RPMI8226 (cell line): ENCODE measurements at places on chromosomes 3 and 15.

DNA sequence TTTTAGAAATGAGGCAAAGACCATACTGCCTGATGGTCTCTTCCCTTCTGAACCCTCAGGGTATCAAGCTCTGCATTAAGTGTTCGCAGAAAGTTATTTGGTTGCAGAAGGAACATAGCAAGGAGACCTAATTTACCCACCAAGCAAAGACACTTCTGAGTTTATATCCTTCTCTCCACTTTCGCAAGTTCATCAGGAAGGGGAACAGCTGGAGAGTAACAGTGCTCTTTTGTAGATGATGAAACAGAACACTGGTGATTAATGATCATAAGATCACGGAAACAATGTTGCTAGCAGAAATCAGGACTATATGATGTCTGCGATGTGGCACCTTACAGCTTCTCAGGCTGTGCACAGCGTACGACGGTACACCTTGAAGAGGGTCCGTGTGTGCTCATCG is 62.1 kb downstream of the NCEH1 start:
- DNase-seq: no peak

DNA sequence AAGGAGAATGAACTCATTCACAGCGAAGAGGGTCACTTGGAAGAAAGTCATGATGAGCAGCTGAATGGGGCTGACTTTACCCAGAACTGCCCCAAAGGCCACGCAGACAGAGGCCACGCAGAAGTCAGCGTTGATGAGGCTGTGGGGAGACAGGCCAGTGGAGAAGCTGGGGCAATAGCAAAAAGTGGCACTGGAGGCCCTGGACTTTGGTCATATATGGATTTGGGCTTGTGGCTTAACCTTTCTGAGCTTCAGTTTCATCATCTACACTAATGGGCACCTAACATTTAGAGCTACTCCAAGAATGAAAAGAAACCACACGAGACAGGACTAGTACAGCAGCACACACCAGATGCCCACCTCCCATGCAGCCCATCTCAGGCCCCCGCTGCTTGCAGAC is 13.3 kb downstream of the RHCG start:
- no peak for DNase-seq

GRCh38 chr3:72174040-72174439 is 389.1 kb upstream of the PROK2 start:
- DNase-seq: no peak

GRCh38 chr3:49673715-49674496 is at the start of gene APEH:
Gene APEH, plus strand, starts transcription at chr3:49674351. Its CDS starts 51 bp downstream, at chr3:49674402.
- DNase-seq: peak; percentile 100

- DNase-seq: no peak
Measured at GRCh38 chr3:156831006-156831405, 4.9 kb downstream of the LEKR1 start.

DNA sequence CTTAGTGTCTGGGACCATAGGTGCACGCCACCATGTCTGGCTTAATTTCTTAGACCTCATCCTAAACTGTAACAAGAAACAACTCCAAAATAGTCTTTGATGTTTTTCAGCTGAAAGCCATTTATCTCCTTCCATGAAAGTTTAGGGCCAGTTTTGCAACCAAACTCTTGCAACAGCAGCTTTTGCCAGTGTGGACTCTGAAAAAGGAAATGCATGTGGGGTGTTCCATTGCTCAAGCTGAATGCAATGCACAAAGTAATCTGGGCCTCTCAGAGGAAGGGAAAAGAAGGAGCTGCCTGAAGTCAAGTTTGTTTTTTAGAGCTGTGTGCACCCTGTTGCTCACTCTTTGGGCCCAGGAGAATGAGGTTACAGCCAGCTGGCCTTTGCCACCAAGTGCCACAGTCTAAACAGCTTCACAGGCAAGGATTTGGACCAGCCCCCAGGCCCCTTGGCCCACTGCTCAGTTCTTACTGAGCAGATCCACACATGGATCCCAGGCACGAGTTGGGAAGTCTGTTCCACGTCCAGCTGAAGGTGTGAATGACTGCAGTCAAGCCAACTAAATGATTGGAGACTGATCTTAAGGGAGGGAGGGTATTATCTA is 212.3 kb upstream of the LRRFIP2 start:
- DNase-seq: no peak

GRCh38 chr15:76335307-76336253 is 993 bp upstream of the ISL2 start:
- DNase-seq: peak; percentile 43

DNA sequence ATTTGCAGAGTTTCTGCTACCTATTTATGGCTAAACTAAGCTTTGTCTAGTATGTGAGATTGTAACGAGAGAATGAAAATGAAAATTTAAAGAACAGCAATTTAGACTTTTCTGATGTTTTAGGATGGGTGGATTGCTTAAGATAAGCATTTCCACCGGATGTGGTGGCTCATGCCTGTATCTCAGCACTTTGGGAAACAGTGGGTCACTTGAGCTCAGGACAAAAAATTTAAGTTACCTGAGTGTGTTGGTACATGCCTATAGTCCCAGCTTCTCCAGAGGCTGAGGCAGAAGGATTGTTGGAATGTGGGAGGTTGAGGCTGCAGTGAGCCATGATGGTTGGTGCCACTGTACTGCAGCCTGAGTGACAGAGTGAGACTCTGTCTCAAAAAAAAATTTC is 3.3 kb downstream of the PPP4R2 start:
- no peak for DNase-seq

GRCh38 chr15:20272422-20273184 is 269.0 kb downstream of the GOLGA6L6 start:
- no peak for DNase-seq

DNA sequence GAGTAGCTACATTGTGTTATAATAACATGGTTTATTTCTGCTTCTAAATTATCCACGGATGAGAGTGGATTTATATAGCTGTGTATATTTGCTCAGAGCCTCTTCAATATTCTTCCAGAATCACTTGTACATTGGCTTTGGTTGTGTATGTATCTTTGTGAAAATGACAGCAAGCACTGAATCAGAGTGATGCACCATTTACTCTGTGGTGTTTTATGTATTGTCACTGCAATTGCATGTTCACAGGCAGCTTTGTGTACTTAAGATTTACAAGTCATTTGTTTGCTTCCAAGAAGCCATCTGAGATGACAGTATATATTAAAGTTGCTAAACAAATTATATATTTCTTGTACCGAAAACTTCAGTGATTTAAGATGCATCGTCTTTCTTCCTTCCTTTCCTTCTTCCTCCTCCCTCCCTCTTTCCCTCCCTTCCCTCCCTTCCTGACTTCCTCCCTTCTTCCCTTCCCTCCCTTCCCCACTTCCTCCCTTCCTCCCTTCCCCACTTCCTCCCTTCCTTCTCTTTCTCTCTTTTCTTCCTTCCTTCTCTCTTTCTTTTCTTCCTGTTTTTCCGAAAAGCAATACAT is 362.3 kb upstream of the GOLIM4 start:
- DNase-seq: no peak

- no peak for DNase-seq
Measured at GRCh38 chr15:70032509-70032908, 65.2 kb downstream of the TLE3 start.

- DNase-seq: no peak
Measured at GRCh38 chr15:99247062-99247461, 2.3 kb downstream of the TTC23 start.

GRCh38 chr3:133540896-133541674 is 32.4 kb upstream of the CDV3 start:
- peak; percentile 59 for DNase-seq

DNA sequence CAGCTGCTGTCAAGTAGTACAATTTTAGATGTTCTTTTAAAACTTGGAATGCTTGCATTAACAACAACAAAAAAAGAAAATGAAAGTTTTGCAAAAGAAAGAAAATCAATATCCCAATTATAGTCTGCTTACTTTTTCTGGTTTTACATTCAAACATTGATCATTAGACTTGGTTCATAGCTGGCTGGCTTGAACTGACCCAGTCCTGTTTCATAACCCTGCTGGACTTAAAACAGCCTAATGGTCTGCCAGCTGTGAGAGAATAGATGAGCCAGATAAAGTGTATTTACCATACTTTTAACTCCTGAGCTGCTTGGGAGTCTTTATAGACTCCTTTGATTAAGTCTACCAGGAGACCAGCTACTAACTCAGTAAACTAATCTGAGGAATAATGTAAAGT is 59.2 kb downstream of the PIAS1 start:
- no peak for DNase-seq

GRCh38 chr3:29005862-29006261 is 275.0 kb upstream of the RBMS3 start:
- DNase-seq: no peak

DNA sequence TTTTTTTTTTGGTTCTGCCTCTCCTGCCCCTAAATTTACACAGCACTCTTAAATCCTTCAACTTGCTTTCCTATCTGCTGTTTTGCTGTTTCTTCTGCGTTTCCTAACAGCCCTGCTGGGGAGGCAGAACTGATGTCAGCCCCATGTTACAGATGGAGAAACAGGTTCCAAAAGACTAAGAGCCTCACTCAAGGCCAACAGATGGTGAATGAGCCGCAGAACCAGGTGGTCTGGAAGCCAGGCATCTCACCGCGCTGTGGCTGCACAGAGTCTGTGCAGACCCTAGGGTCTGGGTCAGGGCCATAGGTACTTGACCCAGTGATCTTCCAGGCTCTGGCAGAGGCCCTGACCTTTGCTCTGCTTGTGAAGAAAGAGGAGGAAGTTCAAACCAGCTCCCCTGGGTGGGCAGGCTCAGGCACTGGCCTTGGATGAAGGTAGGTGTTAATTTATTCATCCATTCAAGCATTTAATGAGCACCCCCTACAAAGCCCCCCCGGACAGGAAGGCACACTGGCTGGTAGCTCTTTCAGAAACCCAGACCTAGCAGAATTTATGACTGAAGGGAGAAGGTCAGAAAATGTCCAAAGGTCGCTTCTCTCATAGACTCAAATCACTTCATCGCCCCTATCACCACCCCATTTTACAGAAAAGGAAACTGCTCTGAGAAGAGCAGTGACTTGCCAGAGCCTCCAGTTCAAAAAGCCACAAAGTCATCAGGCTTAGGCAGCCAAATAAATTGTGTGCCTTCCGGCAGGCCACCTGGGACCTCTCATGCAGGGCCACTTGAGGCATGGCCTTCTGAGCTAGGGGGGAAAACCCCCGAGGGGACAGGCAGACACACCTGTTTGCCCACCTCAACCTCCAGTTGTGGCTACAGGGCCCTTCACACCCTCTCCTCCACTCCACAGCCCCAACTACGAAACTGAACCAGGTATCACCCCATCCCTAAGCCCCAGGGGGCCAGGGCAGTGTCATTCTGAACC is 2.7 kb downstream of the CHDH start:
- no peak for DNase-seq

GRCh38 chr3:170865209-170866094 is 4.5 kb downstream of the RPL22L1 start:
- DNase-seq: peak; percentile 21

GRCh38 chr15:27490867-27491595 is 520.0 kb downstream of the GABRG3 start:
- DNase-seq: no peak

GRCh38 chr15:37044915-37045648 is 55.3 kb downstream of the MEIS2 start:
- no peak for DNase-seq

DNA sequence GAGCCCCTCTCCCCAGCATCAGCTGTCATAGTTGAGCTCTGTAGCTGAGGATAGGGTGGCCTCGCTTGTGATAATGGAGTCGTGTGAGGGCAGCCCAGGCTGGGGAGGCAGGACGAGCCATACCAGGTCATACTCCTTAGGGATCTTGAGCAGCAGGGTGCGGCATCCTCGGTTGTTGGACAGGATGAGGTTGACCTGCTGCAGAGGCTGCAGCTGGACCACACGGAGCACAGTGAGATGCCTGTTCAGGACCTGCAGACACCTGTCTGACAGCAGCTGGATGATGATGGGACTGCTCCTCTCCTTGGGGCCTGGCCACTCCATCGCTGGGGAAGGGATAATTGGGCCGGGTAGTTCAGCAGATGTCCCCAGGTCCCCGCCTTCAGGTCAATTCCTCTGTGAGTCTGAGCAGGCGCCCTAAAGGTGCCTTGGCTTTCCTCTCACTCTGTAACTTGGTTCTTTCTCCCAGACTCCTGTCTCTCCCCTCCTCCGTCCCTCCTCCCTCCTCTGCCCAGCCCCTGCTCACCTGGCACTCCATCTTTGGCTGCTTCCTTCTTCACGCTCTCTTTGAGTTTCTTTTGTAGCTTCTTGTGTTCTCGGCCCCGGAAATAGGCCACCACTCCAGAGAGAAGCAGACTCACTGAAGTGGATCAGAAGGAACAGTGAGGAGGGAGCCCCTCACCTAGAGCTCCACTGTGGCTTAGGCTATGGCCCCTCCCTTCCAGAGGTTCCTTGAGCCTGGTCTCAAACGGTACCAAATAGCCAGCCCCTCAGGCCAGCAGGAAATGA is 7.8 kb downstream of the DUOX2 start:
- DNase-seq: no peak

GRCh38 chr15:88378188-88378637 is 89.0 kb downstream of the MRPL46 start:
- no peak for DNase-seq
